Fibroblast of skin of back (primary cell): ENCODE measurements at places on chromosomes 5 and 9.

- DNase-seq = peak; percentile 23
Observed at GRCh38 chr5:118354797-118355196, 633.5 kb downstream of the DTWD2 start.

DNA sequence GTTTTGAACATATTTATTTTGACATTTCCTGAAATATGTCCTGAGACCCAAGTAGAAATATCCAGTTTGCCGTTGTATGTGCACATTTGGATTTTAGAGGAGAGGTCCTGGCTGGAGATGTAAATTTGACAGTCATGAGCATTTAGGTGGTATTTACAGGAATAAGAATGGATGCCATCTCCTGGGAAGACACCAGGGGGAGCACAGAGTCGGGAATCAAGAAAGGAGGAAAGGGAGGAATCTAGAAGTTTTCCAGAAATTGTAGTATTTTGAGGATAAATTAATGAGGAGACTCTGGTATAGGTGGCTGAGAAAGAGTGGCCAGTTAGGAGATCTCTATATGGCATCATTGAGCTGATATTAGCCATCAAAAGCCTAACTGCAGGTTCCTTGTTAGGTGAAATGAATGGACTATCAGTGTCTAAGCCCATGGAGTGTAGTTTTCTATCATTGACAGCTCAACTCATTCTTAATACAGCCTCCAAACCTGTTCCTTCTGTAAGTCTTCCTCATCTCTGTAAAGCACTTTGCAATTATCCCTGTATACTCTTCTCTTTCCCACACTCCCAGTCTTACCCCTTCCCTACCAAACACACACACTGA, 7.2 kb downstream of the GAPT start:
- DNase-seq = peak; percentile 39

- DNase-seq = peak; percentile 28
Observed at GRCh38 chr9:121558473-121558872, 58.8 kb upstream of the GGTA1 start.

- peak; percentile 42 for DNase-seq
Observed at GRCh38 chr5:157714596-157714864, 16.7 kb upstream of the THG1L start.

DNA sequence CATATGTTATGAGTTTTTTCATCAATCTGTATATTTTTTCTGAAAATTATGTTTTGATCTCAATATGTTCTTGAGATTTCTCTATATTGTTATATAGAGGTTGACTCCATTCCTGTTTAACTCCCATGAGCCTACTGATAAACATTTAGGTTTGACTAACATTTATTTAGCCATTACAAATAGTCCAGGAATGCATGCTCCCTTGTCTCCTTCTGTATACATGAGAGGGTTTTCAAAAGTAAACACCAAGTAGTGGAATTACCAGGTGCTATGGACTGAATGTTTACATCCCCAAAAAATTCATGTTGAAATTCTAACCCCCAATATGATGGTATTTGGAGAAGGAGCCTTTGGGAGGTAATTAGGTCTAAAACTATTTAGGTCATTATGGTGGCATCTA, 3.5 kb upstream of the OR5C1 start:
- no peak for DNase-seq

DNA sequence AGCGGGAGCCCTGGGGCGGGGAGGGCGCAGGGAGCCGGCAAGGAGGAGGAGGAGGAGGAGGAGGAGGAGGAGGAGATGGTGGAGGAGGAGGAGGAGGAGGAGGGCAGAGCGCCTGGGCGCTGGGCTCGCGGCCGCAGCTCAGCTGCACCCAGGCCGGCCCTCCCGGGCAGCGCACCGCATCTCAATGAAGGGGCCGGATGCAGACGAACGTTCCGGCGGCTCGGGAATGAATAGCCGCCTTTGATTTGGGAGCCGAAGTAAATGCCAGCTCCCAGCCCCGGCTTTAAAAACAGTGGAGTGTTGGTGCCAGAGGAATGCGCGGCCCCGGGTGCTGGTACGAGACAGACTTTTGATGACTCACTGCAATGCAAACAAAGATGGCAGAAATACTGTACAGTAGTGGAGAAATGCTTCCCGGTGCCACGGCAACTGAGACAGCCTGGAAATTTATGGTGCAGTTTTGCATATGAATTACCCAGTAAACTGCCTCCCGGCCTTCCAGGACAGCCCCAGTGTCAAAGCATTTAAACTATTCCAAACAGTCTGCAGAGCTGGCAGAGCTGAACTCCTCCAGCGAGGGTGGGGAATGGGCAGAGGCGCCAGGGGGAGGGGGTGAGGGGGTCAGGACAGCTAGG, 43.1 kb downstream of the NACC2 start:
- DNase-seq = peak; percentile 99
